Stimulated activated CD4-positive, alpha-beta T cell treated with anti-CD3 and anti-CD28 coated beads, Interleukin-1b, Interleukin-23, amount 100 ng/mL, for 1 hour (primary cell): ENCODE measurements at places on chromosomes 4 and X.
A peak's percentile ranks its signal among the peaks of the same experiment; 100 is the strongest.

GRCh38 chr4:38889143-38889542 lies 21.5 kb downstream of the FAM114A1 start:
- DNase-seq = no peak

DNA sequence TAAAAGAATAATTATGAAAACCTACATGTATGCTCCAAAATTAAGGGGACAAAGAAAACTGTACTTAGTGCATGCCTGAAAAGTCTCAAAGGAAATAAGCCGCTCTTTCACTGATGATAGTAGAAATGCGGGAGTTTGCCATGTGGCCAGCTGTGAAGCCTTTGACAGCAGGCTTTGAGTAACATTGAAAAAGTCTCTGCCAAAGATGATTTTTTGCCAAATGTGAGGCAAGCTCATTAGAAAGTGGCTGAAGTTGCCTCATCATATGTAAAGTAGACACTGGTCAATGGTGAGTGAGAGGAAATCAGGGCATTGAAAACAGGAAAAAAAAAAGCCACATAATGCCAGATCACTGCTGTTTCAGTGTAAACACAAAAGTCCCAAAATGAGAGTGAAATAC lies 2360.1 kb downstream of the PCDH7 start:
- DNase-seq = no peak

GRCh38 chrX:11423362-11423818 lies 130.2 kb downstream of the AMELX start:
- no peak for DNase-seq

DNA sequence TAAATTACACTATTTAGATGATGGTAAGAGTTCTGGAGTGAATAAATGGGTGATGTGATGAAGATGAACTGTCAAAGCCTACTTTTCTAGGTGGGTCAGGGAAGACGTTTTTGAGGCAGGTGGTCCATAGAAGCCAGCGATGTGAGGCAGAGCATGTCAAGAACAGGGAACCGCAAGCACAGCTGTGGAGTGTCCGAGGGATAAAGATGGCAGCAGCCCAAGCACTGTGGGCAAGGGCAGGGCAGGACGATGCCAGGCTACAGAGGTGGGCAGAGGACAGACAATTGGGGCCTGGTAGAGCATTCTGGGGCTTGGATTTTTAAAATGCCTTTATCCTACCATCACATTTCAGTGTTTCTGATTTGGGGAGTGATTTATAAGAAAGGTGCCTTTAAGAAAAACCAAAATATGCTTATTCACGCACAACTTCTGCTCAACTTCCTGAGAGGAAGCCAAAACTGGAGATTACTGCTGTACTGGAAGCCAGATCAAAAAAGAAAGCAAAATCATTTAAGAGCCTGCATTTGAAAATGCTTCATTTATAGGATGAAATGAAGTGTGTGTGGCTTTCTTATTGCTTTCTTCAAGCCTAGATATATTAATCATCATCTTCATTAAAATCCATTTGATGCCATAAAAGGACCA lies 119.0 kb upstream of the WDR17 start:
- DNase-seq = no peak

GRCh38 chr4:2041239-2042130 lies 17.6 kb upstream of the NAT8L start:
- DNase-seq = peak; percentile 71

DNA sequence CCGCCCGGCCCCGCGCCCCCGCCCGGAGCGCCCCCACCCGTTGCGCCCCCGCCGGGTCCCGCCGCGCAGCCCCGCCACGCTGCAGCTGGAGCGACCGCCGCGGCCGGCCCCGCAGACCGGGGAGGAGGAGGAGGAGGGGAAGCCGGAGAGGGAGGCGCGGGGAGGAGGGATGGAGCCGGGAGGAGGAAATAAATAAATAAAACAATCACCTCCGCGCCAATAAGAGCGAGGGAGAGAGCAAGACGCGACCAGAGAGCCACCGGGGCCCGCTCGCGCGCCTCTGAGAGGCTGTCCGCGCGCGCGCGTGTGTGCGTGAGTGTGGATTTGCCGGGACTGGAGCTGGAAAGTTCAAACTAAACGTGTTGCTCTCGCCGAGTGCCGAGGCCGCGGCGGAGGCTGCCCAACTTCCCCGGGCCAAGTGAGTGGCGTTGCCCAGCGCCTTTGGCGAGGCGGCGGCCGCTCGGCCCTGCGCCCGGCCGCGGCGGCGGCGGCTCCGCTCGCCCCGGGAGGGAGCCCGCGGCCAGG lies 2184.4 kb upstream of the TENM3 start:
- no peak for DNase-seq

DNA sequence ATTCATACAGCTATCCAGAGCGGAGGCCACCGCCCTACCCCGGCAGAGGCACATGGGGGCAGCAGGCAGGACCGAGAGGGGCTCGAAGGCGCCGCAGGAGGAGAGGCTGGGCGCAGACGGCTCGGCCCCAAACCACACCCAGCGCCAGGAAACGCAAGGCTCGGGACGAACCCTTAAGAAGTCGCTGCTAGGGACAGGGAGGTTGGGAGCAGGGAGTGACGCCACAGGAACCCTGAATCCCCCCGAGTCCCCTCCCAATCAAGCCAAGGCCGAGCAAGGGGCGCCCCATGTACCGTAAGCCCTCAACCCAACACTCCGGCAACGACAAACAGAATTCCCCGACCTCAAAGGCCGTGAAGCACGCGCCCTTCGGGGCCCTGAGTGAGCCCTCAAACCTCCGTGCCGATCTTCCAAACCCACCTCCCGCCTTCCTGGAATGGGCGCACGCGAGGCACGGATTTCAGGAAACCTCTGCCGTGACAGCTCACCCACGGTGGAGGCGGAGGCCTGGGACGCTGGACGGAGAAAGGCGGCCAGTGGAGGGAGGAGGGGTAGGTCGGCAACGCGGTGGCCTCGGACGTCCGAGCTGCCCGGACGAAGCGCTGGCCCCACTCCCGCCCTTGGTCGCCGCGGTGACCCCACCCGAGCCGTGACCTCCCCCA lies 1.8 kb downstream of the ZFYVE28 start:
- DNase-seq = no peak

- DNase-seq = no peak
These were observed 8.9 kb upstream of the SMIM10 start for GRCh38 chrX:134981910-134982309.

DNA sequence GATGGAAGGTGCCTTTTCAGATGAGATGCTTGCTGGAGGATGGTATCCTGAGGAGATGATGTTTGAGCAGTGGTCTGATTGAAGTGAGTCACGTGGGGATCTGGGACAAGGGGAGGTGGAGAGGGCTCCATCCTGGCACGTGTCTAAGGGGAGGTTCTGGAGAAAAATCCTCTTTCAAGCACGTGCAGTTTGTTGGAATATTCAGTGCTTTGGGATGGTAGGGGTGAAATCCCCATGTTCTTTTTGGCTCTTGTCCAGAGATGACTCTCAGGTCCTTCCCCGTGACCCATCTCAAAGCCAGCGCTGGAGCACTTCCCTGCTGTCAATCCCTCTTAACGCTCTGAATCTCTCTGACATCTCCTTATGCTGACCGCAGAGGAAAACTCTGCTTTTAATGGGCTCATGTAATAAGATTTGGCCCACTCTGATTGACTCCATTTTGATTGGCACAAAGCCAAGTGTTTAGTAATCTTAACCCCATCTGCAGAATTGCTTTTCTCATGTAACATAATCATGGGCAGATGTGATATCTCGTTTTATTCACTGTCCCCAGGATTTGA lies 10.8 kb upstream of the KLKB1 start:
- no peak for DNase-seq

DNA sequence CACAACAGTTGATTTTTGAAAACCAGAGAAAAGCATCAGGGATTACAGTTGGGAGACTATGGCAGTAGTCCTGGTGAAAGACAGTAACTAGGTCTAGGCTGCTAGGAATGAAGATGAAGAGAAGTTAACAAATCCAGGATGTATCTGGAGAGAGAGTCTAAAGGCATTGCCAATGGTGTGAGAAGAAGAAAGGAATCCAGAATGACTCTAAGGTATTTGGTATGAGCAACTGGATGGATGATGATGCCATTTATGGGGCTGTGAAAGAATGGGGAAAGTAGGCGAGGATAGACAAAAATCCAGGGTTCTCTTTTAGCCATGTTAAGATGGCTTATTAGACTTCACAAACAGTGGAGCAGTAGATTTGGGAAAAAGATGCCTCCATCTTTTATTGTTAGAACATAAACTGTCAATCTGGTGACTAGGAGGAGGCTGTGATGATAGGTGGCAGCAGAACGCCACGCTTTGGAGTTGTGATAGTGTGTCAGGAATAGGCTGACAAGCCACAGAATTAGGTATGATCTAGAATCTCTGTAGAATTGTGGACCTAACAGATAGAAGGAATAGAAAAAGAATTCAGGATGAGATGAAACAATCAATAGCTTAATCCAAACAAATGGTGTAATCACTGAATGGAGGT lies 27.3 kb upstream of the JADE1 start:
- peak; percentile 24 for DNase-seq

DNA sequence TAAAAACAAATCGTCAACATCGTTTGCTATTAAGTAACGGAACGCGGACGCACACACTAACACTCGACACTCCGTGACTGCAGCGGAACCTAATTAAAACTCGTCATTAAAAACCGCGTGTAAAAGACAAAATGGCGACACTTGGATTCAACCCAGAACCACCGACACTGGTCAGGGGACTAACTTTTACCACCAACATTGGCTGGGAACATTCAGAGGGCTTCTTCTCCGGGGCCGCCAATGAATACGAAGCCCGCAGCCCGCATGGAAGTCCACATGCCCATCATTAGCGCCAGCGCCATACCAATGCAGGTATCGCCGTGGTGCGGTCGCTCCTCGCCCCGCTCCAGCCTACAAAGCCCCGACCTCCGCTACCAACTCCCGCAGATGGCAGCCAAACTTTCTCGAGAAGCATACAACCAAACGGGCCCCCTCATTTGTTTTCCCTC lies 498 bp downstream of the RBMX start:
- peak; percentile 3 for DNase-seq

- no peak for DNase-seq
These were observed 1655.5 kb upstream of the AGA start for GRCh38 chr4:179097741-179098140.

DNA sequence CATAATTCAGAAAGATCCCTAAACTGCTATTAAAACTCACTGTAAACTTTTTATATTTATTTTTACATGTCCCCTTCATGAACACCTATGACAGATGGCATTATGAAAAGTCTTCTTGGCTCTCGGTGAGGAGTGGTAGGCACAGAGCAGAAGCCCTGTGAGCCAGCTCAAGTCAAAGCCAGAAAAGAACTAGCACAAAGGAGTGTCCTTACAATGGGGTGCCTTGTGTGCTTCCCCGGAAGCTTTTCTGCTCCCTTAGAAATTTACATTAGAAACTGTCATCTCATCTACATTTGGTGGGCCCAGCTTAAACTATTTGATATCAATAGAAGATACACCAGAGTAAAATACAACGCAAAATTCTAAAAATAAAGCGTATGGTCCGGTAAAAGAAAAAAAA lies 135.7 kb upstream of the MAP3K15 start:
- DNase-seq = no peak

- no peak for DNase-seq
These were observed 279.0 kb downstream of the ANKRD50 start for GRCh38 chr4:124433500-124433899.
